Bronchus fibroblast of lung (primary cell): ENCODE measurements at places on chromosomes 5 and 9. TPM values are rescaled to one million over a fixed set of nuclear protein-coding genes. Genes with fewer than 3 reads are reported as not detected.

FASTKD3 gene
- 7.1 and 9.2 TPM in 2 replicates for total RNA-seq

TRIM36 gene
- total RNA-seq, result 0.67 and 1.5 TPM in 2 replicates

CTNNAL1 gene
- 104 and 127 TPM in 2 replicates for total RNA-seq

LHX6 gene
- total RNA-seq, result not detected in 2 replicates

HTR1A gene
- total RNA-seq, result not detected in 2 replicates

SLC6A18 gene
- total RNA-seq, result not detected in 2 replicates

HTR4 gene
- not detected in 2 replicates for total RNA-seq
